ENCODE measurements at places on chromosomes 4 and X.
A peak's percentile ranks its signal among the peaks of the same experiment; 100 is the strongest.

DNA sequence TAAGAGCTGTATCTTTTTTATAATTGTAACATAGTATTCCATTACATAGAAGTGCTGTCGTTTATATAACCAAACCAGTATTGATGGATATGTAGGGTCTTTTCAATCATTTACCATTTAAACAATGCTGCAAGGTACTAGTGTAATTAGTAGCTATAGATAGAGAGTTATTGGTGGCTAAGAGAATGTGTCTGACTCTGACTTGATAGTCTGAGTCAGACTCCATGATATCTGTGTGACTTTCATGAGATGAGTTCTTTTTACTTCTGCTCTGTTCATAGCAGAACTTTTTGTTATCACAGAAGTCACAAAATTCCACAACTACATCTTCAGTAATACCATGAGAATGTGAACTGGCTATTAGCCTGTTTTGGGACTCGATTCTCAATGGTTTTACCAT lies 150.6 kb downstream of the FHIP1A start:
- no peak for DNase-seq

DNA sequence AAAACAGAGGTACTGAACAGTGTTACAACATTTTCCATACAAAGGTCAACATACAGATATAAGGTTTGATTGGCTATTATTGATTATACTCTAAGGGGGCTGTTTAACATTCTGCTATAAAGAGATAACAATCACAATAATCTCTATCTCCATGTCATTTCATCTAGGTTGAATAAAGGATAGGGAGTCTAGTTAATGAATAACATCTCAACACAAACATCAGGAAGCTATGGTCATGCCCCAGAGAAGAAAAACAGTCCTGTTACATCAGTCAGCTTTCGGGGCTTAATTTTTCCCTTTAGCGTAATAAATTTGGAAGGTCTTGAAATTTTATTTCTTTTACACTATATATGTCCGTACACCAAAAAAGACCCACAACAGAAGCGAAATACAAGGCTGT lies 41.5 kb upstream of the DCAF8L2 start:
- no peak for DNase-seq

GRCh38 chr4:40915318-40916217 lies 165.8 kb downstream of the NSUN7 start:
- DNase-seq = no peak

GRCh38 chr4:168183717-168184571 lies 91.6 kb downstream of the ANXA10 start:
- peak; percentile 9 for DNase-seq

DNA sequence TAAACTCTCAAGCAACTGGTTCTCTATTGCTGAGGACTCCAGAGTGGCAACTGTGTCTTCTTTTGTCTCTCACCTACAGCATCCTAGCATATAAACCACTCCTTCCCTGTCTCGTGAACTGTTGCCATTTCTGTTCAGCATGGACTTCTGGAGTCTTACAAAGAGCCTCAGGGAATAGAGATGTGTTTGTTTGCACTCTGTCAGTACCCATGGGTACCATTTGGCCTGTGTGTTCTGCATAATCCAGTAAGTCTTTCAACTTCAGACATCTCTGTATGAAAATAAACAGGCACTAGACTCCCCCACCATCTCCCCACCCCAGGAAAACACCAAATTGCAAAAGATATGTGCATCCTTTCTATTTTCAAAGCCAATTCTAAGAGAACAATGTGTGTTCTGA lies 1351.6 kb upstream of the PABPC4L start:
- DNase-seq = no peak

GRCh38 chr4:69668680-69669079 lies 15.6 kb upstream of the UGT2A1 start:
- DNase-seq = no peak

DNA sequence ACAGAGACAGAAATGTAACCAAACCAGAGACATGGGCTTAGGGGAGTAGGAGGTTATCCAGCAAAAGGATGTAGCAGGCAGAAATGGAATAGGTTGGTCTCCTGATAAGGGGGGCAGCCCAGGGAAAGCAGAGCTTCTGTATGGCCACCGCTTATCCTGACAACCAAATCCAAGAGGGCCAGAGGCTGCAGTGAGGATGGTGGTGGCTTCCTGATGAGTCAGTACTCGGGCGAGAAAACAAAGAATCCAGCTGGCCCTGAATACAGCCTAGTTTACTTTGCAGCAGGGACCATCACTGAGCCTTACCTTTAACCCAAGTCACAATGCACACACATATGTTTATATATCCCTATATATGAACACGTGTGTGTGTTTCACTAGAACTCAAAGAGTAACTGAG lies 129.7 kb upstream of the FTHL17 start:
- no peak for DNase-seq

GRCh38 chr4:38993683-38994082 lies 38.5 kb downstream of the TMEM156 start:
- peak; percentile 11 for DNase-seq

DNA sequence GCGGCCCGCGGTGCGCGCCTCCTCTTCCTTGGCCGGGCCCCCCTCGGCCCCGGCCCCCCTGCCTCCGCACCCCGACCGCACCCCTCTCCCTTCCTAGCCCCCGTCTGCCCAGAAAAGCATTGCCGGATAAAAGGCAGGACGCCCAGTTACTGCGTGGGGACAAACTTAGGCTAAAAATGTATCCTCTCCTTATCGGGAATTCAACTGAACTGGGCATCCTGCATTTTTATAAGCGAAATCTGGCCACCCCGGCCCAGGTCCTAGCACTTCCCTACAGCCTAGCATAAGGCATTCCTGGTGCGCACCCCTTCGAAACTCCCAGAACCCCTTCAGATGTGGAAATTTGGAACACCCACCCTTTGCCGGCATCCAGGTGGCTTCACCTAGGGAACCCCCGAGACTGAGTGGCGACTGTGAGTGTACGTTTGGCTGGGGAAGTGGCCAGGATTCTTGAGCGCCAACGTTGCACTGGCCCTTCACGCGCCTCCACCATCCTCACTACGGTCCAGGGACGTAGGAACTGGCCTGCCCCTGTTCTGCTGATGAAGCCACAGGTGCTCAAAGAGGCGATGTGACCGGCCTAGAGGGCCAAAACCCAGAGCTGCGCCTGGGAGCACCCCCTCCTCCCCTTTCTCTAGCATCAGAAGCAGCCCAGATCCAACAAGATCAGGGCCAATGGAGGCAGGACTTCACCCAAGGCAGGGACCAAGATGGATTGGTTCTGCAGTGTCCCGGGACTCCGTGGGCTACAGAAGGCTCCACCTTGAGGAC lies 5.7 kb upstream of the RNF4 start:
- no peak for DNase-seq

GRCh38 chrX:45986971-45987370 lies 558.2 kb downstream of the ZNF674 start:
- DNase-seq = no peak

GRCh38 chr4:62018537-62018936 lies 818.4 kb downstream of the ADGRL3 start:
- no peak for DNase-seq
